ENCODE measurements at places on chromosomes 16 and 17.

GRCh38 chr16:85037721-85038120 lies 10.1 kb downstream of the KIAA0513 start:
- no peak for DNase-seq

DNA sequence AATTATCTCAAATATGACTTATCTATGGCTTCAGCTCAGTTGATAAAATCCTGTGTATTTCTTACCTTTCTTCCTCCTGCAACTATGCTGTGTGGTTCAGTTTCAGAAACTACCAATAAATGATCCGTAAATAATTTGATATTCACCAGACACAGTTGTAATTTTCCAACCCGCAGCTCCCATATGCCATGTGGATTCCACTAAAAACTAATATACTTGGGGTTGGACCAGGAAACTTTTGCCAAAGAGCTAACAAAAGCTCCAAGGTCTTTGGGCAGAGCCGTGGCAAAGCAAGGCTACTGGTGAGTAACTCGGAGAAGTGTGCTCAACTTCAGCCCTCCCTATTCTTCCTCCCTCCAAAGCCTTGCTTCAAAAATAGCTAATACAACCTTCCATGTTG lies 2.3 kb upstream of the CHST6 start:
- no peak for DNase-seq

DNA sequence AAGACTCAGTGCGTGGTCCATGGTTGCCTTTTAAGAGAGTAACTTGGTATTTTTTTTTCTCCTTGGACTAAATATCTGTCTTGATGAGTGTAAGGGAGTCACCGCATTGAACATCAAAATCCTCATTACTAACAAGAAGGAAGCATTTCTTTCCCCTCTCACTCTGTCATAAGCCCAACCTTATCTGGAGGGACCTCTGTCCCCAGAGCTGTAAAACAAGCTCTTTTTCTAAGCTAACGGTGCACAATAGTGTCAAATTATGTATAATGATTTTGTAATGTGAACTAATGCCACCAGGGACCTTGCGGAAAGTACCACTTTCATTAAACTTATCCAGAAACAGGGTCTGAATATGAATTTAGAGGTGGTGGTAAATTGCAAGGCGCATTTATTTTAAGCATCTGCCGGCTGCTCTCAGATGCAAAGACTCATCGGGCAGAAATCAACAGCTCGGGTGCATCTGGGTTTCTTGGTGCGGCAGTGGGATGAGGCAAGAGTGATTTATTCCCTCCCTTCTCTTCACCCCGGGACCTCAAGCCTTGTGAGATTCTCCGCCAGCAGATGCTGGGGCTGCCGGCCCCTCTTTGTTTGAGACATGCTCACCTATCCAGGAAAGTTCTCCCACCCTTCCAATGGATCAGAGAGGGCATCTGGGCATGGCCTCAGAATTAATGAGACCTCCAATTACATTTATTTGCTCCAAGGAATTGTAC lies 95.2 kb upstream of the IRX3 start:
- DNase-seq, result no peak

GRCh38 chr17:39813631-39814030 lies 50.5 kb downstream of the IKZF3 start:
- DNase-seq, result peak; percentile 28

GRCh38 chr17:70366386-70366785 lies 197.1 kb downstream of the KCNJ2 start:
- DNase-seq, result no peak

GRCh38 chr17:83012868-83013778 lies 66.3 kb upstream of the METRNL start:
- no peak for DNase-seq

- peak; percentile 31 for DNase-seq
These were observed 5.3 kb upstream of the NSMCE1 start for GRCh38 chr16:27273670-27274423.

- no peak for DNase-seq
These were observed 1.6 kb downstream of the PRSS36 start for GRCh38 chr16:31148281-31148728.

GRCh38 chr16:67086822-67087221 lies 22.9 kb upstream of the PHAF1 start:
- no peak for DNase-seq

DNA sequence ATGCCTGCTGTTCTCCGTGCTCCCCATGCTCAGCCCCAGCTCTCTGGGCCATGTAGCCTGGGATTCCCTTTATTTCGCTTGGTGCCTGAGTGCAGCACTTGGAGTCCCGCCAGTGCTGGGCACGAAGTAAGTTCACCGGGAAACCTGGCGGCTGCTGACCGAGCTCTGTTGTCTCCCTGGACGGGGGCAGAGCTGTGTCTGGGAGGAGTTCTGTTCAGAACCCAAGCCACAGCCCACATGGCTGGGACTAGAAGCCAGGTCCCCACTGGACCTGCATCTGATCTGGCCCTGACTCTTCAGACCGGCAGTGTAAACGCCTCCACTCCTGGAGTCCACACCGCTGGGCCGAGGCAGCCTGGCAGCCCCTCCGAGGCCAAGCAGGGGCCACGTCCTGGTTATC lies 37.5 kb upstream of the CIBAR2 start:
- DNase-seq, result no peak

- DNase-seq, result no peak
These were observed 19.0 kb downstream of the CBFA2T3 start for GRCh38 chr16:88957887-88958577.

DNA sequence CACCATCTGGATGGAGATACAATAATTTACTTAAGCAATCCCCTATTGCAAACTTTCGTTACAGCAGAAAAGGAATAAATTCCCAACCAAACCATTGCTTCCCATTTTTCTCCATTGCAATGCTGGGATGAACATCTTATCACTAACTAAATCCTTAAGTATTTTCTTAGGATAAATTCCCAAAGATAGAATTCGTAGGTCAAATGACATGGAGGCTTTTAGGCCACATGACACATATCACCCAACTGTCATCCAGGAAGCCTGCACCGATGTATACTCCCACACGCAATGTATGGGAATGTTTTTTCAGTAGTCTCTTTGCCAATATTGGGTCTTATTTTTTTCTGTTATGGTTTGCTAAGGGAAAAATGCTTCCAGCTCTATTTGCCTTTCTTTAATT lies 1.6 kb upstream of the TLCD2 start:
- no peak for DNase-seq

- DNase-seq, result no peak
These were observed 188.0 kb upstream of the FOXF1 start for GRCh38 chr16:86322283-86322682.

- no peak for DNase-seq
These were observed 32.2 kb downstream of the SNN start for GRCh38 chr16:11700264-11701029.

GRCh38 chr17:33277436-33278100 lies 15.5 kb downstream of the ASIC2 start:
- no peak for DNase-seq

DNA sequence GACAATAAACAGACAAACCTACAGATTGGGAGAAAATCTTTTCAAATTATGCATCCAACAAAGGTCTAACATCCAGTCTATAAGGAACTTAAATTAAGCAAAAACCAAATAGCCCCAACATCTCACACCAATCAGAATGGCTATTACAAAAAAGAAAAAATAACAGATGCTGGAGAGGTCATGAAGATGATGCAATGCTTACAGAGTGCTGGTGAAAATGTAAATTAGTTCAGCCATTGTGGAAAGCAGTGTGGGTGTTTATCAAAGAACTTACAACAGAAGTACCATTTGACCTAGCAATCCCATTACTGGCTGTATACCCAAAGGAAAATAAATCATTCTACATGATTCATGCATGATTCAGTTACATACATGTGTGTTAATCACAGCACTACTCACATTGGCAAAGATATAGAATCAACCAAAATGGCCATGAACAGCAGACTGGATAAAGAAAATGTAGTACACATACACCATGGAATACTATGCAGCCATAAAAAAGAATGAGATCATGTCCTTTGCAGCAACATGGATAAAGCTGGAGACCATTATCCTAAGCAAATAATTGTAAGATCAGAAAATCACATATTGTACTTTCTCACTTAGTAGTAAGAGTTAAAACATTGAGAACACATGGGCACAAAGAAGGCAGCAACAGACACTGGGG lies 223.9 kb upstream of the WSB1 start:
- DNase-seq, result no peak

GRCh38 chr17:83200231-83200699 lies 120.9 kb downstream of the METRNL start:
- peak; percentile 30 for DNase-seq

DNA sequence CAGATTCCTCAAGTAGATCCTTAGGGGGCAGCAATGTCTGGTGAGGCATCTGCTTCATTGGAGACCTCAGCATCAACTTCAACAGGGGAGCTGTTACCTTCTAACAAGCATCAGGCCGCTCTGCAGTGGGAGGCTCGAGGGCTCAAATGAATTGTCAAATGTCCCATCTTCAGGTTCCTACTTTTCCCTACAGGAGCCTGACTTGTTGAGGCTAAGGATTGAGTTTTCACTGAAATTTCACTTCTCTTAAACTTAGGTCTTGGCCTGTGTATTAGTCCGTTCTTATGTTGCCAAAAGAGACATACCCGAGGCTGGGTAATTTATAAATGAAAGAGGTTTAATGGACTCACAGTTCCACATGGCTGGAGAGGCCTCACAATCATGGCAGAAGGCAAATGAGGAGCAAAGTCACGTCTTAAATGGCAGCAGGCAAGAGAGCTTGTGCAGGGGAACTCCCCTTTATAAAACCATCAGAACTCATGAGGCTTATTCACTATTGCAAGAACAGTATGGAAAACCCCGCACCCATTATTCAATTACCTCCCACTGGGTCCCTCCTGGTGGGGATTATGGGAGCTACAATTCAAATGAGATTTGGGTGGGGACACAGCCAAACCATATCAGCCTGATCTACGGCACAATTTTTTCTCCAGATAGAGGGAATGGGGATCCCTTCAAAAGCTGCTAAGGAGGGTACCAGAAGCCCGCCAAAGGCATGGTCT lies 5.1 kb upstream of the CD300LD start:
- no peak for DNase-seq

GRCh38 chr17:44164476-44164875 lies 6.0 kb upstream of the ASB16 start:
- DNase-seq, result no peak

- DNase-seq, result no peak
These were observed 2.5 kb downstream of the TBX2 start for GRCh38 chr17:61402073-61402541.

GRCh38 chr17:5410594-5411272 lies 8.7 kb downstream of the NUP88 start:
- no peak for DNase-seq

- no peak for DNase-seq
These were observed 8.6 kb downstream of the MAPT start for GRCh38 chr17:45902892-45903346.

GRCh38 chr16:61987474-61988012 lies 48.7 kb downstream of the CDH8 start:
- no peak for DNase-seq

DNA sequence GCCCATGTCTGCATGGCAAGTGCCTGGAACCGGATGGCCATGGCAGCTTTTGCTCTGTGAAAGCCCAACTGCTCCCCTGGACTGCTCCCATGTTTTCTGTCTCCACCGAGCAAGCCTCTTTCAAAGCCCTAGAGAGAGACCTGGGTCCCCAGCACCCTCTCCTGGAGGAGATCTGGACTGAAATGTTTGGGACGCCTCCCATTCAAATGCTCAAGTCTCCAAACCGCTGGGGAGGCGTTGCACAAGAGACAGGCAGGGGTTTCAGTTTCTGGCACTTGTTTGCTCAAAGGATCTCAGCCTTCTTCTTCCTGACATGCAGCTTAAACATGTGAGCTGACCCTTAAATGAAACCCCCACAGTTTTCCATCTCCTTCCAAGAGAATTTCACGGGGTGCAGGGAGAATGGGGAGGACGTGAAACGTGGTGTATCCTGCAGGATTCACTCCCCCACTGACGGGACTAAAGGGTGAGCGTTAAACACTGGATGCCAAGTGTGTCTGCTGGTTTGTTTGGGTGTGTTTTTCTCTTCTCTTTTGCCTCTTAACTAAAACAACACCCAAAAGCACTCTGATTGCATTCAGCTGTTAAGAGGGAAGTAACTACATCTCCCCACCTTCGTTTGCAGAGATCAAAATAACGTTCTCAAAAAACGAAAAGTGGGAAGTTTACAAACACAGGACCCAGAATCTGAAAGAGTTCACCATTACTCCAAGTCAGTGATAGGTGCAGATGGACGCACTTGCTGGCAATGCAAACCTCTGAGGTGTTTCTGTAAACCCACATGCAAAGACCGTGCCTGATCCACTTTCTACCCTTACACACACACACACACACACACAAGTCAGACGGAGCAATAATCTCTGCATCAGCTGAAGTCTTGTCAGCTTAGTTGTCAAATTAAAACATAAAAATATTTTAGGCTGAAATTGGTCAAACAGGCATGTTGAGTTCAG lies 256.9 kb downstream of the C16orf95 start:
- DNase-seq, result no peak

DNA sequence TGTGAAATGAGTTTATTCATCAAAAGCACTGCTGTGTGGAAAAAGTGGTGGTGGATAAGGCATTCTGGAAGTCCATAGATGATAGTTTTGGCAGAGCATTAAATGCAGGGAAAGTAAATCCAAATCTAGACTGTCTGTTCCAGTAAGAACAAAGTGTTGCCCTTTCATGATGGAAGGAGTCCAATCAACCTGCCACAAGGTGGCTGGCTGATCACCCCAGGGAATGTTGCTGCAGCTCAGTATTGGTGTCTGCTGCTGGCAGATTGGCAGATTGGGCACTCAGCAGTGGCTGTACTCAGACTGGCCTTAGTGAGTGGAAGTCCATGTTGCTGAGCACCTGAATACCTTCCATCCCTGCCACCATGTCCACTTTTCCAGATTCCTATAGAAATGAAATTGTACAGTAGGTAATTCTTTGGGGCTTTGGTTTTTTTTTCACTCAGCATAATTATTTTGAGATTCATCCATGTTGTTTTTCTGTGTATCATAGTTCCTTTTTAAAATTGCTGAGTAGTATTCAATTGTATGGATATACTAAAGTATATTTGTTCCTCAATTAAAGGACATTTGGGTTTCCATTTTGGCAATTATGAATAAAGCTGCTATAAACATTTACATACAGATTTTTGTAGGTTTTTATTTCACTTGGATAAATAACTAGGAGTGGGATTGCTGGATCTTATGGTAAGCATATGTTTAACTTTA lies 14.3 kb downstream of the DYNLL2 start:
- DNase-seq, result no peak

Data from stimulated activated CD8-positive, alpha-beta memory T cell treated with anti-CD3 and anti-CD28 coated beads, Interleukin-7, amount 100 ng/mL, for 4 hours (primary cell).